Activated B cell treated with CpG ODN at 0.5 μM for 24 hours (primary cell): ENCODE measurements at places on chromosomes 4 and X.

DNA sequence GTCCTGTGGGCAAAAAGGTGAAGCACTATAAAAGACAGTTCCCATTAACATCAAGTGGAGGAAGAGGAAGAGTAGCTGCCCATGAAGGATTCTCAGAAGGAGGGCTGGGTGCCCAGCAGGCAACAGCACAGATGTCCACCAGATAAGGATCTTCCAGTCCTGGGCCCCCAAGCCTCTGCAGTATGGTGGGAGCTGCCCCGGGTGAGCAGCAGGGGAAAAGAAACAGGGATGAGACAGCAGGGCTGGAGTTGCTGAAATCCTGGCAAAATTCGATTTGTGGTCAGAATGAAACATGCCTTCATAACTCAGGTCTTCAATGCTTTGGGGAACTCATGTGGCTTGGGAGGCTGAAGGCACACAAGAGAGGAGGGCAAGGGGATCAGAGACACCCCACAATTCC, 94.6 kb downstream of the RASL11B start:
- DNase-seq: no peak

DNA sequence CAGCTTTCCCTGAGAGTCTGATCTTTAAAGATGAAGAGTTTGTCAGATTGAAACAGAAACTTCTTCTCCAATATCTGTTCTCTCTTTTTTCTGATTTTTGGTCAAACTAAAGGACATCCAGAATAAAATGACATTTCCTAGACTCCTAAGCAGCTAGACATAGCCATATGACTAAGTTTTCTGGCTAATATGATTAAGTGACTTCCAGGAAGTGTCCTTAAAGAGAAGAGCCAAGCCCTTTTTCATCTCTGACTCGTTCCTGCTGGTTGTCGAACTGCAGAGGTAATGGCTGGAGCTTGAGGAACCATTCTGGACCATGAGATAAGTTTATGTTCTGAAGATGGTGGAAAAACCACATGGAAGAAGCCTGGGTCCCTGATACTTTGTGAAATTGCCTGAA, 546.0 kb downstream of the BCOR start:
- DNase-seq: no peak

GRCh38 chr4:25310066-25310802, 2.3 kb upstream of the ZCCHC4 start:
- DNase-seq: no peak

DNA sequence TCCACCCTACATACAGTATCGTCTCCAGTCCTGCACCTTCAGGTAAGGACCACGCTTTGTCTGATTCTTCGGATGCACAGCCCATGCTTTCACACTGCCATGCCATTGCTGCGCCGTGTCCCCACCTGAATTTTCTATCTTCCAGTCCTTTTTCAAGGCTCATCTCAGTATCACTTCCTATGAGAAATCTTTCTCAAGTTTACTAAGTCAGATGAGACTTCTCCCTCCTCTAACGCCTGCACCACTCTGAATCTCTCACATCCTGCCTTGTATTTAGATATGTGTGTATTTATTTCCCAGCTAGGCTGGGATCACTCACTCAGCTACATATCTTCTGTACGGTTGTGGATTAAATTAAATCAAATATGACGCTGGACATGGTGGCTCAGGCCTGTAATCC, 116.8 kb downstream of the SMIM20 start:
- DNase-seq: no peak

- DNase-seq: no peak
Observed at GRCh38 chr4:38834570-38834969, 22.0 kb downstream of the TLR6 start.

DNA sequence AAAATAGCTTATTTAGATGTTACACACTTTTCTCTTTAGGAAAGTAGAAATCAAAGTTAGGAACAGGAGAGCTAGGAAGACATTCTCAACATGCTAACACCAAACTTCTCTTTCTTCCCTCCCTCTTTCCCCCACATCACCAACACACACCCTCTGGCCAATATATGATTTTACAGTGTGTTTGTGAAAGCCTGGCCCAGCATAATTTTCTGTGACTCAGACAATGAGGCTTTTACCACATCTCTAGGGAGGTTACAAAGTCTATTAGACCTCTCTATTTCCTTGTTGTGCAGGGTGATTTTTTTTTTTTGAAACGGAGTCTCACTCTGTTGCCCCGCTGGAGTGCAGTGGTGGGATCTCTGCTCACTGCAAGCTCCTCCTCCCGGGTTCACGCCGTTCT, 189.9 kb downstream of the AASDH start:
- DNase-seq: no peak

GRCh38 chr4:185513489-185514181, 21.7 kb downstream of the PDLIM3 start:
- DNase-seq: no peak

DNA sequence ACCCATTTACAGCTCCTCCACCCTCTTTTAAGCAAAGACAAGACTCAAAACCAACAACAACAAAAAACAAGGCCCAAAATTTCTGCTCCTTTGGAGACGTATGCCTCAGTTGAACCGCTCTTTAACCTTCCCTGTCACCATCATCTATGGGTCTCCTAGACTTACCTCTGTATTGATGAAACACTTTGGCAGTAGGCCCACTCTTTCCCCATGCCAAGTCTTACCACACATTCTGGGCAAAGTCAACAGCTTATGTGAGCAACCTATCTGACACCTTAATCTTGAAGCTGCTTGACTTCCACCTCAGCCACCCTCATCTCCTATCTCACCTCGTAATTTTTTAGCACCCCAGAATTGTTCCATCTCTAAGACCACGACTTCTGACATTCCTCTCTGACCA, 99.7 kb upstream of the CXorf66 start:
- no peak for DNase-seq

- no peak for DNase-seq
Observed at GRCh38 chr4:133920236-133920635, 281.4 kb downstream of the PABPC4L start.

- DNase-seq: no peak
Observed at GRCh38 chr4:68490826-68491457, 43.7 kb downstream of the TMPRSS11E start.

DNA sequence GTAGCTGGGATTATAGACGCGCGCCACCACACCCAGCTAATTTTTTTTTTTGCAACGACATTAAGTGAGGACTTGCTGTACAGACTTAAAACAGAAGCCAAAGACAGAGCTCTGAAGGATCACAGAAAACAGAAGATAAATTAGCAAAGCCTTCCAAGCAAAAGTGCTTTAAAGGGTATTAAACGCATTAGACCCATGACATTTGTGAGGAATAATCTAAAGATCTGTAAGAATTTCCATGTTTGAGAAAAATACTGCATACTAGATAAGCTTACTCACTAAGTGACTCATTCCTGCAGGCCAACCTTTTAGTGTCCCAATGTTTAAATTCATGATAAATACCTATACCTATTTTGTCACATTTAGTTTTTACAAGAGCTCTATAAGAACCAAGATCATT, 27.4 kb downstream of the SMARCA1 start:
- DNase-seq: no peak

GRCh38 chr4:119231491-119231890, 19.0 kb downstream of the USP53 start:
- no peak for DNase-seq

- no peak for DNase-seq
Observed at GRCh38 chr4:7721984-7722551, 217.6 kb downstream of the AFAP1 start.

GRCh38 chr4:87353592-87353991, 30.9 kb upstream of the HSD17B13 start:
- DNase-seq: no peak
